ENCODE measurements at places on chromosomes 5 and 9. TPM values are rescaled to one million over a fixed set of nuclear protein-coding genes. Genes with fewer than 3 reads are reported as not detected.

Gene BARHL1
- not detected for total RNA-seq

GRCh38 chr5:40406741-40407211, 272.9 kb upstream of the PTGER4 start:
- H3K36me3 ChIP-seq: peaks cover 12% of the 10 kb centered on the region
- no peak for DNase-seq
- H3K4me3 ChIP-seq: peak overlapping the region; percentile 69
- peaks cover 99% of the 10 kb centered on the region for H3K4me1 ChIP-seq

GRCh38 chr5:127909066-127909465, 174.5 kb upstream of the SLC12A2 start:
- H3K4me1 ChIP-seq: peaks cover 10% of the 10 kb centered on the region
- no peak overlapping the region for H3K4me3 ChIP-seq
- peaks cover 13% of the 10 kb centered on the region for H3K27me3 ChIP-seq
- DNase-seq: no peak
- no peak overlapping the region for H3K27ac ChIP-seq
- H3K36me3 ChIP-seq: no peaks in the 10 kb centered on the region

GRCh38 chr5:129459777-129460671, at the start of gene ADAMTS19:
TSS of gene ADAMTS19 (plus strand) at chr5:129460298. CDS start at chr5:129460392, 94 bp downstream.
- H3K27me3 ChIP-seq: peaks cover 38% of the 10 kb centered on the region
- no peak within 1 kb of the TSS for H3K27ac ChIP-seq
- DNase-seq: no peak
- H3K36me3 ChIP-seq: no peaks in the 10 kb centered on the region

Gene SLC1A1
- 0.05 TPM for total RNA-seq

DNA sequence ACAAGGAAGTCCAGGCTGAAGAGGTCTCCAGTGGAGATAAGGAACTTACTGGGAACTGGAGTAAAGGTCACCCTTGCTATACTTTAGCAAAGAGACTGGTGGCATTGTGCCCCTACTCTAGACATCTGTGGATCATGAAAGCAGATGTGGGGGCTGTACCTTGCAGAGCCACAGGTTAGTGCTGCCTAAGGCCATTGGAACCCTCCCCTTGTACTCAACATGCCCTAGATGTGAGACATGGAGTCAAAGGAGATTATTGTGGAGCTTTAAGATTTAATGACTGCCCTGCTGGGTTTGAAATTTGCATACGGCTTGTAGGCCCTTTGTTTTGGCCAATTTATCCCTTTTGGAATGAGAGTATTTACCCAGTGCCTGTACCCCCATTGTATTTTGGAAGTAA, 397.3 kb upstream of the GRIN3A start:
- no peaks in the 10 kb centered on the region for H3K36me3 ChIP-seq
- no peaks in the 10 kb centered on the region for H3K27me3 ChIP-seq
- no peaks in the 10 kb centered on the region for H3K4me1 ChIP-seq

DNA sequence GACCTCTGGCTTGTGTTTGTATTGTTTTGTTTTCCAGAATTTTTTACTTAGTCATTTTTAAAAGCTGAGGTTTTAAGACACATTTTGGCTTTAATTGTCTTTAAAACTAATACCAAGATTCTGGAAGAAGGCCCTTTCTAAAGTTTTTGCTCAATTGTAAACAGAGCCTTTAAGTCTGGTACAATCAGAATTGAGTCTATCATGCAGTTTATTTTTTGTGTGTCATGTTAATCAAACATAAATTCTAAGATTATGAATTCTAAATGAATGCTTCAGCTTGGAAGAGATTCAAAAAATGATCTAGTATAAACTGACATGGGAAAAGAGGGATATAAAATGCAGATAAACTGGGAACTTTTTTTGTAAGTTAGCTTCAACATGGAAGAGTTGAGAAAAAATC, 882.7 kb downstream of the TLE1 start:
- no peaks in the 10 kb centered on the region for H3K4me1 ChIP-seq
- no peaks in the 10 kb centered on the region for H3K27me3 ChIP-seq
- no peaks in the 10 kb centered on the region for H3K36me3 ChIP-seq
- H3K4me3 ChIP-seq: no peak overlapping the region
- DNase-seq: no peak

DNA sequence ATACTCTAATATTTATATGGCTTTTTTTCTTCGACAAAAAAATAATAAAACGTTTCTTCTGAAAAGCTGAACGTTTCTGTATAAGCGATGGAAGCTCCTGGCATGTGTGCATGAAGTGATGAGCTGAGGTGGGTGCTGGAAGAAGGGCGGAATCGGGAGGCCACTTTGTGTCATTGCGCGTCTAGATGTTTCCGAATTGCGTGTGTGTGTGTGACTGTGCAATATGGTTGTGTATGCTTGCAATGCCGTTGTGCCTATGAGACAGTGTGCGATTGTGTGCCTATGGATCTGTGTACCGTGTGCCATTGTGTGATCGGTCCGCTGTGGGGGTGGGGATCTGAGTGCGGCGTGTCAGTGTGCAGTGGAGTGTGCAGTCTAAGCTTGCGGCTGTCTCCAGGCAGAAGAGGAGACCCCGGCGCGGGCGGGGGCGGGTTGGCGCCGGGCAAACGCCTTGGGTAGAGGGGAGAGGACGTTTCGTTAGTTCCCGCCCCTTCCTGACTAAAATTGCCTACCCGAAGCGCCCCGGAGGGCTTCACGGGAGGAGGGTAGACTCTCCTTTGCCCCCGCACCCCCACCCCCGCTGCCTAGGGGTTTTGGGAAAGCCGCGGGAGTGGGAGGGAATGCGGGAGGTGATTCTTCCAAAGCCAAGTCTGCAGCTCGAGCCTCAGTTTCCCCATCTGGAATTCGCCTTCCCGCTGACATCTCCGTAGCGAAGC, 24.2 kb downstream of the PCDHGC5 start:
- H3K27me3 ChIP-seq: no peaks in the 10 kb centered on the region
- peaks cover 37% of the 10 kb centered on the region for H3K4me1 ChIP-seq
- H3K36me3 ChIP-seq: peaks cover 25% of the 10 kb centered on the region
- no peak for DNase-seq

- H3K27ac ChIP-seq: peak overlapping the region; percentile 98
- H3K27me3 ChIP-seq: no peaks in the 10 kb centered on the region
- no peak for DNase-seq
These were observed 1.4 kb downstream of the RPS6 start for GRCh38 chr9:19378647-19379046.

Gene TIMD4
- total RNA-seq: 27.3 TPM

DNA sequence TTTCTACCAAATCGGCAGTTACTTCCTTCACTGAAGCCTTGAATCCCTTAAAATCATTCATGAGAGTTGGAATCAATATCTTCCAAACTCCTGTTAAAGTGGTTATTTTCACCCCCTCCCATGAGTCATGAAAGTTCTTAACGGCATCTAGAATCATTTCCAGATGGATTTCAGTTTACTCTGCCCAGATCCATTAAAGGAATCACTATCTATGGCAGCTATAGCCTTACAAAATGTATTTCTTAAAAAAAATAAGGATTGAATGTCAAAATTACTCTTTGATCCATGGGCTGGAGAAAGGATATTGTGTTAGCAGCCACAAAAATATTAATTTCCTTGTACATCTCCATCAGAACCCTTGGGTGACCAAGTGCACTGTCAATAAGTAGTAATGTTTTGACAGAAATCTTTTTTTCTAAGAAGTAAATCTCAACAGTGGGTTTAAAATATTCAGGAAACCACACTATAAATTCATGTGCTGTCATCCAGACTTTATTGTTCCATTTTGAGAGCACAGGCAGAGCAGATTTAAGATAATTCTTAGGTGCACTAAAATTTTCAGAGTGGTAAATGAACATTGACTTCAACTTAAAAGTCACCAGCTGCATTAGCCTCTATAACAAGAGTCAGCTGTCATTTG, 767.7 kb downstream of the DTWD2 start:
- no peak overlapping the region for H3K27ac ChIP-seq
- no peaks in the 10 kb centered on the region for H3K4me1 ChIP-seq
- H3K36me3 ChIP-seq: no peaks in the 10 kb centered on the region
- H3K4me3 ChIP-seq: no peak overlapping the region

DNA sequence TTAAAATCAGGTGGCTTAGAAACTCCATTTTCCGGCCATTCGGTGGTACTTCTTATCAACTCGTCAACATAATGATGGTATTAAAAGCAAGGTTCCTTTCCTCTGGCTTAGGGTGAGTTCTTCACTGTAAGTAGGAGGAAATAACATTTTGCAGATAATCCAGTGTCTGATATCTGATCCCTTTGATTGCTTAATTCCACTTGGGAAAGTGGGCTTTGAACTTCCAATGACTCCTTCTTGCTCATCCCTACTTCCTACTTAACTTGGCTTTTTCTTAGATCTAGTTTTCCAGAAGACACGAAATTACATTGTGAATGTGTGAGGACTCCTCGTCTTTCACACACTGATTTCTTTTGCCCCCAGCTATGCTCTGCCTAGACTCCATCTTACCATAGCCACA, 31.5 kb downstream of the DDX31 start:
- DNase-seq: no peak
- no peaks in the 10 kb centered on the region for H3K4me1 ChIP-seq
- H3K27me3 ChIP-seq: no peaks in the 10 kb centered on the region
- no peak overlapping the region for H3K4me3 ChIP-seq
- H3K27ac ChIP-seq: no peak overlapping the region

- no peak overlapping the region for H3K27ac ChIP-seq
- no peak overlapping the region for H3K4me3 ChIP-seq
- no peak for DNase-seq
- H3K27me3 ChIP-seq: no peaks in the 10 kb centered on the region
These were observed 388.6 kb upstream of the CDH6 start for GRCh38 chr5:30804739-30805505.

- DNase-seq: no peak
- peaks cover 18% of the 10 kb centered on the region for H3K36me3 ChIP-seq
- H3K27ac ChIP-seq: no peak overlapping the region
- no peaks in the 10 kb centered on the region for H3K27me3 ChIP-seq
These were observed 19.5 kb downstream of the MAN2A1 start for GRCh38 chr5:109709225-109709624.

DNA sequence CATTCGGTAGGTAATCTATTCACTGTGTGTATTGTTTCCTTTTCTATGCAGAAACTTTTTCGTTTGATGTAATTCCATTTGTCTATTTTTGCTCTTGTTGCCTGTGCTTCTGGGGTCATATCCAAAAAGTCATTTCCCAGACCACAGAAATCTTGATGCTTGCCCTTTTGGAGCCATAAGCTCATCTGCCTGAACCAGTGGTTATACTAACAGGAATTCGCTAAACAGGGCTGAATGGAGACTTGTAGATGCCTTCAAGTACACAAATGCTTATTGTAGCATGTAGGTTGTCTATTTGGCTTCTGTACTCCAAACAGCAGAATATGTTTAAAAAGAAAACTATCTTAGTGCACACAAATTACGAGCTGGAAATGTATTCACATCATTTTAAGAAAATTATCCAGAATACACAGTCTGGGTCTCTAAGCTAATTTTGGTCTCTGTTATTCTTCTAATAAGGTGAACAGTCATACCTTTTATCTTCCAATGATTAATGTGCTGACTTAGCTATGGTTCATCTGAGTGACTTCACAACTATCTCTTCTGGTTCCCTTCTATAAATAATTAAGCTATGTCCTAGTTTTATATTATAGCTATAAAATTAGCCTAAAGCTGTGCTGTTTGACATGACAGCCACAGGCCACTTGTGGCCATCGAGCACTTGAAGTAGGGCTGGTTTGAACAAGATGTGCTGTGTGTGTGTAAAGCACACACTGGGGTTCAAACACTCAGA, 87.6 kb downstream of the DAPK1 start:
- H3K27ac ChIP-seq: no peak overlapping the region
- no peaks in the 10 kb centered on the region for H3K36me3 ChIP-seq
- no peak overlapping the region for H3K4me3 ChIP-seq
- H3K27me3 ChIP-seq: peaks cover 2% of the 10 kb centered on the region

Gene COX7C
- total RNA-seq: 436 TPM

DNA sequence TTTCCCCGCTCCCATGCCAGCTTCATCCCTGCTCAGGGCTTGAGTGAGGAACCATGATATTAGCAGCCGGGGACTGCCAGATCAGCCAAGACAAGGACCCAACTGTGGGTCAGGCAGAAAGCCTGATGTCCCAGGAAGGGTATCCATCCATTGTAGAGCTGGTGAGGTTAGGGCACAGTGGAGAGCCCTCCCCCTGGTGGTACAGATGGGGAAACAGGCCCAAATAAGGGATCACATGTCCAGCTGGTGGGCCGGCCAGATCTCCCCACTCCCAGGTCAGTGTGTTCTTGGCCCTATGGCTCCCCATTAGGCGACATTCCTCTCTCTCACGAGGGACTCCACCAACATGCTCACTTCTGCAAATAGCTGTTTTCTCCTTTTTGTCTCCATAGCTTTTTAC, 9.0 kb downstream of the CDX1 start:
- no peaks in the 10 kb centered on the region for H3K4me1 ChIP-seq
- peaks cover 16% of the 10 kb centered on the region for H3K27me3 ChIP-seq
- H3K4me3 ChIP-seq: no peak overlapping the region

- H3K4me1 ChIP-seq: no peaks in the 10 kb centered on the region
- no peaks in the 10 kb centered on the region for H3K27me3 ChIP-seq
- no peaks in the 10 kb centered on the region for H3K36me3 ChIP-seq
- DNase-seq: no peak
These were observed 51.3 kb downstream of the CRB2 start for GRCh38 chr9:123407217-123407851.

GRCh38 chr5:154324033-154324432, 121.8 kb upstream of the SAP30L start:
- H3K4me1 ChIP-seq: peaks cover 16% of the 10 kb centered on the region
- H3K36me3 ChIP-seq: peaks cover 9% of the 10 kb centered on the region
- no peak for DNase-seq

DNA sequence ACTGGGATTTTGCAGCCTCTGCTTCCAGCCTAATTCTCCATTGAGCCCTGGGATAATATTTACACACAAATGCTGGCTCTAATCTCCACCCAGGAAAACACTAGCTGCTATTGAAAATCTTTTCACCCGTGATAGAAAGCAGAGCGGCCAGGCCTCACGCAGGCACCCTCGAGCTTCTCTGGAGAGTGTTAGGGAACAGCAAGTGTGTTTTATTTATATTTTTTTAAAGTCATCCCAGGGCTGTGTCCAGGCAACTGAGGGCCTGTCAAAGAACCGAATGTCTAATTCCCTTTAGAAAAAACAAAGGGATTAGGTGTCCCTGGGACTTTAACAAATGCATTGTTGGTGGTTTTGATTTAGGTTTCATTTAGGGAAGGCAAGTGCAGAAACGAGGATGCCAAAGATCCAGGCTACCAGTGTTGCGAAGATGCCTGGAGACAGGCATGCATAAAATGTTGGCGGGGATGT, 51.2 kb upstream of the SPRY4 start:
- no peak for DNase-seq
- peaks cover under 1% of the 10 kb centered on the region for H3K27me3 ChIP-seq
- peaks cover 7% of the 10 kb centered on the region for H3K4me1 ChIP-seq
- no peak overlapping the region for H3K27ac ChIP-seq
- no peak overlapping the region for H3K4me3 ChIP-seq
- no peaks in the 10 kb centered on the region for H3K36me3 ChIP-seq

- no peak overlapping the region for H3K27ac ChIP-seq
- no peak for DNase-seq
- H3K4me3 ChIP-seq: no peak overlapping the region
- peaks cover 17% of the 10 kb centered on the region for H3K4me1 ChIP-seq
These were observed 15.2 kb downstream of the ZBTB5 start for GRCh38 chr9:37449862-37450632.

GRCh38 chr9:92439921-92440750, 15.9 kb upstream of the OMD start:
- peaks cover 4% of the 10 kb centered on the region for H3K27me3 ChIP-seq
- no peak overlapping the region for H3K27ac ChIP-seq
- no peak for DNase-seq

Measured in activated T-helper 1 cell treated with anti-CD3 and anti-CD28 coated beads, Interleukin-12 subunit alpha, Interleukin-12 subunit beta, Interleukin-2, Interleukin-4 antibody, amounts not matched to agents 30 ng/mL and 10 ng/mL and 1 ng/mL, durations not matched to agents 14 hours and 24 hours and 36 hours (primary cell).